ENCODE measurements at places on chromosomes 4 and X.

GRCh38 chr4:10164877-10165283 is 48.3 kb upstream of the WDR1 start:
- peak; percentile 11 for DNase-seq

- DNase-seq: no peak
Observed at GRCh38 chr4:176134670-176135069, 60.7 kb downstream of the SPATA4 start.

- peak; percentile 78 for DNase-seq
Observed at GRCh38 chr4:188387179-188387791, 248.0 kb downstream of the TRIML1 start.

DNA sequence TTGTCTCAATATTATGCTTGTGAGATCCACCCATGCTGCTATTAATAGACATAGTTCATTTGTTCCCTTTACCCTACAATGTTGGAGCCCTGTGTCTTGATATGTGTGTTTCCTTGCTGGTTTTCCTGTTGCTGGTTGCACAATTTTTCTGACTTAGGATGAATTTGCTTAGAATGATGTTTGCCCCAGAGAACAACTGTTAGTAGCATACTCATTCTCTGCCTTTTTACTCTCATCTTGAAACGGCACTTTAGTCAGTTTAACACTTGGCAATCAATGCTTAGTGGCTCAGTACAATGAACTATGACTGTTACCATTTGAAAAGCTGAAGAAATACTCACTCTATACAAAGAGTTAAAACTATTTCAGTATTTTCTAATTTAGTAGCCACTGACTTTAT is 158.8 kb upstream of the NDST4 start:
- no peak for DNase-seq

DNA sequence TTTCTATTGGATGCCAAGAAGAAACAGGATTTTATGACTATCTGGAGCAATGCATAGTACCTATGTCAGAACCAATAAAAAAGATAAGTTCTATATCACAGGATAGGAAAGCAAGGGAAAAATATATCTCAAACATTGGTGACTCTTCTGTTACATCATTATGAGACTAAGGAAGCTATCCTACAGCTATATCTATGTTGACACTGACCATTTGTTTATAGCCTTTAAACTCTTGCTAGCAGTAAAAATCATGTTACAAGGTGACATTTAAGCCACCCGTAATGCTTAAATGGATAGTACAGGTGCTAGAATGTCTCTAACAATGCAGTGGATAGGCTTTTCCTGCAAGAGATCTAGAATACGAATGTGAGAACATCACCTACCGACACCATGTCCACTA is 28.6 kb upstream of the EPGN start:
- DNase-seq: no peak

GRCh38 chr4:53100501-53101190 is 238.5 kb downstream of the RASL11B start:
- peak; percentile 95 for DNase-seq

DNA sequence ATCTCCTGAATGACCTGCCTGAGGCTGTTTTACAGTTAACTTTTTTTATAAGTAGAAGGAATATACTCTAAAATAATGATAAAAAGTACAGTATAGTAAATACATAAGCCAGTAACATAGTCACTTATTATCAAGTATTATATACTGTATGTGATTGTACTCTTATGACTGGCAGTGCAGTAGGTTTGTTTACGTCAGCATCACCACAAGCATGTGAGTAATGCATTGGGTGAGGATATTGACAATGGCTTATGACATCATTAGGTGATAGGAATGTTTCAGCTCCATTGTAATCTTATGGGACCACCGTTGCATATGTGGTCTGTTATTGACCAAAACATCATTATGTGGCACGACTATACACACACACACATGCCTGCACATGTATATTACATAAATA is 20.5 kb downstream of the NUDT9 start:
- DNase-seq: no peak

GRCh38 chr4:183094393-183095198 is 4.5 kb upstream of the WWC2 start:
- DNase-seq: no peak

GRCh38 chrX:147962476-147962875 is 18.7 kb upstream of the FMR1NB start:
- peak; percentile 13 for DNase-seq

- DNase-seq: peak; percentile 96
Observed at GRCh38 chr4:128573781-128574508, 235.6 kb upstream of the JADE1 start.

- no peak for DNase-seq
Observed at GRCh38 chr4:41358647-41359421, 102.1 kb downstream of the UCHL1 start.

- no peak for DNase-seq
Observed at GRCh38 chr4:150962245-150962644, 52.8 kb downstream of the LRBA start.

- no peak for DNase-seq
Observed at GRCh38 chrX:147838465-147839131, 73.1 kb upstream of the FMR1 start.

GRCh38 chr4:24923550-24923949 is 10.7 kb upstream of the CCDC149 start:
- DNase-seq: no peak

GRCh38 chrX:77640702-77641101 is 145.3 kb downstream of the ATRX start:
- no peak for DNase-seq

DNA sequence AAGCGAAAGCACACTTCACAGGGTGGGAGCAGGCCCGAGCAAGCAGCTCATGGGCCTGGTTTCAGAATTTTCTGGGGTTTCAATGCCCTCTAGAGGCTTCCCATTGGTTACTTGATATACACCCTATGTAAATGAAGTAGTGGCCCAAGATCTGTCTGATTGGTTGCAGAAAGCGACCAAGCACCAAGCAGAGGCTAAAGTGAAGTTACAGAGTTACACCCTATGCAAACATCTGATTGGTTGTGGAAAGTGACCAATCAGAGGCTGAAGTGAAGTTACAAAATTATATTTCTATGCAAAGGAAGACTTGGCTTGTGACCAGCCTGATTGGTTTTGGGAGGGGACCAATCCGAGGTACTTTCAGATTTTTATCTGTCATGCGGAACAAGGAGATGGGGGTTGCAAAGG is 8.2 kb downstream of the FHIP1A start:
- DNase-seq: no peak

GRCh38 chr4:139666735-139667281 is 1.2 kb downstream of the MGST2 start:
- DNase-seq: peak; percentile 67
